Natural killer cell (primary cell): ENCODE measurements at places on chromosomes 6 and 20. TPM values are rescaled to one million over a fixed set of nuclear protein-coding genes. Genes with fewer than 3 reads are reported as not detected.

Gene CCN5
- not detected for total RNA-seq

DNA sequence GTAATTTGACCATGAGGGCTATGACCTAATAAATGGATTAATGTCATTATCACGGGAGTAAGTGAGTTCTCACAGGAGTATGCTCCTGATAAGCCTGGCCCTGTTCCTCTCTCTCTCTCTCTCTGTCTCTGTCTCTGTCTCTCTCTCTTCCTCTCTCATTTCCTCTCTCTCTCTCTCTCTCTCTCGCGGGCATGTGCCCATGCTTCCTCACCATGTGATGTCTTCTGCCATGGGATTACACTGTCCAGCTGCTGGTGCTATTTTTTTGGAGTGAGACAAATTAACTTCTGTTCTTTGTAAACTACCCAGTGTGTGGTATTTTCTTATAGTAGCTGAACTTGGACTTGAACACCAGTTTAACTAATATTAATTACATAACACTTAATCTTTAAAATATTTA is 374.3 kb upstream of the GJE1 start:
- H3K36me3 ChIP-seq: no peaks in the 10 kb centered on the region
- DNase-seq: no peak
- no peaks in the 10 kb centered on the region for H3K4me1 ChIP-seq
- H3K27ac ChIP-seq: no peak overlapping the region

Gene IFT52
- total RNA-seq: 21.5 TPM

GRCh38 chr6:152094992-152095592 is 287.6 kb downstream of the ESR1 start:
- H3K27ac ChIP-seq: no peak overlapping the region
- no peaks in the 10 kb centered on the region for H3K27me3 ChIP-seq
- H3K4me1 ChIP-seq: no peaks in the 10 kb centered on the region
- H3K36me3 ChIP-seq: no peaks in the 10 kb centered on the region
- H3K4me3 ChIP-seq: no peak overlapping the region
- no peak for DNase-seq

DNA sequence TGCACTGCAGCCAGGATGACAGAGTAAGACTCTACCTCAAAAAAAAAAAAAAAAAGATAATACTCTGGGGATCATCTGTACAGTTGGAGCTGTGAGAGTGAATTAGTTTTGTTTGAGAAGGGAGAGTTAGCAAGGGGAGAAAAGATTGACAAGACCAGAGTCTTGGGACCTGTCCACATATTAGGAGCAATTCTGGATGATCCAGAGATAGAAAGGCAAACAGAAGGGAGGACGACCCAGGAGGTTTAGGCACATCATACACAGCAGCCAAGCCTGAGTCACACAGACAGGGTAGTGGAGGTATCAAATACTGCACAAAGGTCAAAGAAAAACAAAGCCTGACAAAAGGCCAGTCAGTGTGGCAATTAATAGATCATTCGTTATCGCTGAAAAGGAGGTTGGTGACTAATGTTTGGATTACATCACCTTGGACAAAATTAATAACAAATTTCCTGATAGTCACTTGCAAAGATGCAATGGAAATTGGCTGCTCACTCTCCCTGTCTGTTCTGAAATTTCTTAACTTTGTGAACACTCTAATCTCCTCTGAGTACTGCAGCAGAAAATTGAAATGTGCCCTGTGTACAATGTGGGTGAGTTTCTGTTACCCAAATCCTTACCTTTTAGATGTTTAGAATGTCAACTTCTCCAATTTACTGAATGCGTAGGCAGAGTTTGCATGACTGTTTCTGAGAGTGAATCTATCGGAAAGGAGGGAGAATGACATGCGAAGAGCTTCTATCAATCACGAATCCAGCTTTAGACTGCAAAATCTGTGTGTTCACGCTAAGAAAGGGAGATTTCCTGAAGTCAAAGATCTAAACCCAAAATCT is 105.4 kb downstream of the TSHZ2 start:
- no peak overlapping the region for H3K27ac ChIP-seq
- no peak for DNase-seq
- no peaks in the 10 kb centered on the region for H3K27me3 ChIP-seq
- H3K4me1 ChIP-seq: no peaks in the 10 kb centered on the region
- no peaks in the 10 kb centered on the region for H3K36me3 ChIP-seq

GRCh38 chr6:116866281-116866871 is 10.7 kb upstream of the RFX6 start:
- H3K36me3 ChIP-seq: no peaks in the 10 kb centered on the region
- H3K4me1 ChIP-seq: no peaks in the 10 kb centered on the region
- no peak overlapping the region for H3K4me3 ChIP-seq
- no peaks in the 10 kb centered on the region for H3K27me3 ChIP-seq
- no peak for DNase-seq
- H3K27ac ChIP-seq: no peak overlapping the region

DNA sequence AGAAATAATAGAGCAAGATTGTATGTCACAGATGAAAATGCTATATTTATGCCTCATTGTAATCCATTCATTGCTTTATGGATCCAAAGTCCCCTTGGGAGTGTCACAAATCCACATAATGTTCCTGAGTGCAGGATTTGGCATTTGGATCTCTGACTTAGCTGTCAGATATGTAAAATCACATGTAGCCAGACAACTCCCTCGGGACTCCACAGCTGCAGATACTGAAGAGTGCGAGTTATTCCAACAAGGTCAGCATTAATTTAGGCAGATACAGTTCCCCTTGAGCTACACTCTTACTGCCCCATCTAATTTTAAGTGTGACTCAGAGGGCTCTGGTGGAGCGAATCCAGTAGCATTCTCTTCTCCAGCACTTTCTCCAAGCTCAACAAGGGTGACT is 433.2 kb downstream of the CD83 start:
- no peaks in the 10 kb centered on the region for H3K36me3 ChIP-seq
- no peak for DNase-seq
- no peak overlapping the region for H3K27ac ChIP-seq
- no peak overlapping the region for H3K4me3 ChIP-seq

DNA sequence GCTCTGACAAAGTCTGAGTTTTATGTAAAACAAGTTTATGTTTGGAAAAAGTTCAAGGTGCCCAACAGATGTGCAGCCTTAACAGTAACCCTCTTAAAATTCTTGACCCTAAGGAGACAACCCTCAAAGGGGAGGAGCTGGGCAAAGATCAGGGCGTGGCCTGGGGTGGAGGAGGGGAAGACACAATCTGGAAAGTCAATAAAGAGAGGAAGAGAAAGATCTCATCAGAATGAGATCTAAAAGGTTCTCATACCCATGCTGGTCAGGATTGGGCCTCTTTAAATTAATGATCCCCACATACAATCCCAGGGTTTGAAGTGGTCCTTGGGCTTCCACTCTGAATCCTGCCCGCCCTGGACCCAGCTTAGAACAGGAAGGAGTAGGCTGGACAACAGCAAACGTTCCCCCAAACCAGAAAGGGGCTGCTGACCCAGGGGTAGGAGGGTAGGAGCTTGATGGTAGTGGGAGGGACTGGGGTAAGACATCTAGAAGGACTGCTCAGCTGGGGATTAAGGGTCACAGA is 33.0 kb downstream of the FOXP4 start:
- no peak for DNase-seq
- no peaks in the 10 kb centered on the region for H3K27me3 ChIP-seq
- H3K4me3 ChIP-seq: no peak overlapping the region
- peaks cover 4% of the 10 kb centered on the region for H3K36me3 ChIP-seq
- no peak overlapping the region for H3K27ac ChIP-seq

GRCh38 chr6:1585669-1586049 is 24.1 kb upstream of the FOXC1 start:
- H3K4me3 ChIP-seq: no peak overlapping the region
- H3K27me3 ChIP-seq: no peaks in the 10 kb centered on the region
- no peaks in the 10 kb centered on the region for H3K4me1 ChIP-seq

Gene GRIK2
- not detected for total RNA-seq

DNA sequence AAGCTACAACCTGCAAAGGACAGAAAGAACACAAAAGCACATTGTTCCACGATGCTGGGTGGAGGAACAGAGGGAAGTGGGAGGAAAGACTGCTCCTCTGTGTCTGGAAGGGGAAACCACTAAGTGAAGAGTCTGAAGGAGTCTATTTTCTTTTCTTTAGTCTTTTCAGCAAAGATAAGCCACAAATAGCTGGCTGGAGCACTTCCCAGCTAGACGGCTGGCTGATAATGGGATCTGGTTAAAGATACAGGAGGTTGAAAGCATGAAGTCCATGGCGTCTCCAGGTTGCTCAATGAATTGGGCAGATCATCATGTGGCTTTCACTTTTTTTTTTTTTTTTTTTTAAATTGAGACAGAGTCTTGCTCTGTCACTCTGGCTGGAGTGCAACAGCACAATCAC is 154.0 kb upstream of the KCNG1 start:
- no peaks in the 10 kb centered on the region for H3K36me3 ChIP-seq
- no peak overlapping the region for H3K4me3 ChIP-seq
- DNase-seq: no peak
- H3K27ac ChIP-seq: no peak overlapping the region
- no peaks in the 10 kb centered on the region for H3K4me1 ChIP-seq

- H3K4me3 ChIP-seq: no peak overlapping the region
- no peaks in the 10 kb centered on the region for H3K27me3 ChIP-seq
- H3K27ac ChIP-seq: no peak overlapping the region
Observed at GRCh38 chr6:48423640-48424365, 312.8 kb upstream of the PTCHD4 start.

DNA sequence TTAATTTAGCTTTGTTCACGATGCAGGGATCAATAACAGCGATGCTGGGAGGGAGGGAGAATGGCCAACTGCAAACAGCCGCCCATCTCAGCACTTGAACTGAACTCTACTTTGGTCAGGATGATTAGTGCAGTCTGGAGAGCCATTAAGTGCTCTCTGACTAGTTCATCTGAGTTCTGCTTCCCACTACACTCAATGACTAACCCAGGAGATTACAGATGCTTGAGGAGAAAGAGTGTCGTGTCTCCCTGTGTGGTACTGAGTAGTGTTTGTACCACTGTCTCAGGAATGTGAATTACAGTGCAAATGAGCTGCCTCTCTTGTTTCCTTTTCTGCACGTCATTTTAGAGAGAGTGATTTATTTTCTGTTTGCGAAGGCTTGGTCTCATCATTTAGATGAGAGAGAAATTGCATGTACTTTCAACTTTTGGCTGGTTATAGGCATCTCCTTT is 23.5 kb downstream of the CARMIL1 start:
- no peak overlapping the region for H3K4me3 ChIP-seq
- H3K36me3 ChIP-seq: no peaks in the 10 kb centered on the region
- H3K27ac ChIP-seq: no peak overlapping the region
- no peaks in the 10 kb centered on the region for H3K27me3 ChIP-seq

DNA sequence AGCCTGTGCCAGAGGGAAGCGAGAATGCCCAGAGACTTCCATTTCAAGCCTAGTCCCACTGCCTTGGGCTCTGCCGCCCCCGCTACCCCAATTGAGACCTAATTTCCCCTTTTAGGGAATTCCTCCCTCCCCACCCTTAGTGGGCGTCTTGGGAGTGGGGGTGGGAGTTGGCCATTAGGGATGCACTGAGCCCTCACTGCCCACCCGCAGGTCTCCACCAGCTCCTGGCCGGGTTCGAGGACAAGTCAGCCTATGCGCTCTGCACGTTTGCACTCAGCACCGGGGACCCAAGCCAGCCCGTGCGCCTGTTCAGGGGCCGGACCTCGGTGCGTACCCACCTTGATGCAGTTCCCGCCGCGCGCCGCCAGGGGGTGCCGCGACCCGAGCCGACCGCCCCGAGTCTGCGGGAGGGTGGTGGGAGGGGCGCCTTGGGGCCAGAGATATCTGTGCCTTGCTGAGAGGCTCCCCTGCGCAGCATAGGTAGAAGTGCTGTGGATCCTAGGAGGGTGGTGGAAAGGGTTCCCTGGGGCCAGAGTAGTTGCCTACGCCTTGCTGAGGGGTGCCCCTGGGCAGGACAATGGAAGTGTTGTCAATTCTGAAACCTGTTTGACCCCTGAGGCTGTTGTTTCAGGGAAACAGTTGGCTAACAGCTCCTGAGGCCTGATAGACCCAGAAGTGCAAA is 9.2 kb downstream of the ITPA start:
- peaks cover 30% of the 10 kb centered on the region for H3K36me3 ChIP-seq
- DNase-seq: peak; percentile 66
- H3K4me3 ChIP-seq: no peak overlapping the region
- H3K27ac ChIP-seq: no peak overlapping the region

Gene GPX5
- total RNA-seq: not detected
